ENCODE measurements at places on chromosomes 5 and 9.

DNA sequence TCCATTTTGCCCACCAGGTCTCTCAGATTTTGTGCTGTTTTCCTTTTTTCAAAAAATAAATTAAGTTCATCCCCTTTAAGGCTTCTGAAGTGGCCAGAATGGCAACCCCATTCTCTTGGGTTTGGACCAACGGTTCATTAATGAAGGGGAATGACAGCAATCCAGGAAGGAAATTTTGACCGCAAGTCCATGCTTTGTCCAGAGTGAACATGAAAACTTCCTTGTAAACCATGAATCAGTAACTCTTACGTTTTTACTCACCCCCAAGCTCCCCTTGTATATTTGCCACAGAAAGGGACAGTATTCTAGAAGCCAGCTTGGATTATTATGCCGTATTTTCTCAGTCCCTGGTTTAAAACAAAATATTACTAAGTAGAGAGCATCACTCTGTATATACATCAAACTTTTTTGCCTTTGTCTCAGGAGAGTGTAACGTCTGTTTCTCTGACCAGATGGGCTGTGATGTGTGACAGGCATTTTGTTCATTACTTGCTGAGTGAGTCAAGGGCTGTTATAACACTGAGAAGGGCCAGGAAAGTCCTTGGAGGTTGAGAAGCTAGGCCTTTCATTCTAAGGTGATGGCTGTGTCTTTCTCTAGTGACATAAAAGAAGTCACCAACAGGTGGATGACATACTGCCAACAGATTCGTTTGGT is 148.2 kb downstream of the SMARCA2 start:
- no peak for DNase-seq

- no peak for DNase-seq
Measured at GRCh38 chr5:105730982-105731381, 1939.8 kb downstream of the EFNA5 start.

- no peak for DNase-seq
Measured at GRCh38 chr9:98081477-98082219, 25.1 kb downstream of the NANS start.

DNA sequence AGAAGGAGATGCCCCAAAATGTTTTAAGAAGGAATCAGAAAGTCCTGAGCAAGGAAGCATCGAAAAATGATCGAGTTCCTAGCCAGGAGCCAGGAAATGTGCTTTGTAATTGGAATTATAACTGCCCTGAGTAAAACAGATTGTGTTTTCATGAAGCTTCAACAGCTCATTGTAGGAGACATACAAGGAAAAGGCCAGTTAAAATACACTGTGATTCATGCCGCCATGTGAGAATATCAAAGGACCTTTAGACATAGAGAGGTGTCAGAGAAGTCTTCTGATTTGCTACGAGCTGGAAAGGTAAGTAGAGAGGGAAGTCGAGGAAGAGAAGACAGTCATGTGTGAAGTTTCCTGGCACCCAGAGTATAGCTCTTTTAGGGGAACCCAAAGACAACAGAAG is 60.9 kb downstream of the NR3C1 start:
- no peak for DNase-seq

DNA sequence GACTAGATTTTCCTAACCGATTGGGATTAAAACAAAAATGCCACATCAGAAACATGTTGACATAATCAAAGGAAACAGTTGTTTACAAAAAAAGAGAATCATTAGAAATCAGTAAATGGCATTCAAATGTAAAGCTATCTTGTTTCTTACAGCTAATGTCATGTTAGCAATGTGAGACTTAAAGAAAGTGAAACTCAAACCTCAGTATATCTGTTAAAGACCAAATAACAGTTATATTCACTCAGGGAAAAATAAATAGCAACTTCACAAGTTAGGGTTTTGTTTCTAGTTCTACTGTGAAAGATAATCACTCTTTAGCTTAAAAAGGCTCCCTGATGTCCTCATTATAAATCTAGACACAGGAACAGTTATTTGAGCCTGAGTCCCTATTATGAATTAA is 189.3 kb upstream of the EFNA5 start:
- no peak for DNase-seq

DNA sequence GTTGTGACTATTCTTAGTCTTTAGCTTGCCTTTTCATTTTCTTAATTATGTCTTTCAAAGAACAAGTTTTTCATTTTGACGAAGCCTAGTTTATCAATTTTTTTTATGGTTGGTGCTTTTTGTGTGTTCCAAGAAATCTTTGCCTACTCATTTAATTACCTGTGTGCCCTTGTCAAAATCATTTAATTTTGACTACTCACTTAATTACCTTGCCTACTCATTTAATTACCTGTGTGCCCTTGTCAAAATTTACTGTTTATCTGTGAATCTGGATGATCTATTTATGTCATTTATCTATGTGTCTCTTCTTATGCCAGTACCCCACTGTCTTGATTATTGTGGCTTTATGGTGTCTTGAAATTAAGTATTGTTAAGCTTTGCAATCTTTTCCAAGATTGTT is 63.9 kb downstream of the MTAP start:
- DNase-seq = no peak

GRCh38 chr9:121577166-121577565 is 74.3 kb upstream of the DAB2IP start:
- no peak for DNase-seq

DNA sequence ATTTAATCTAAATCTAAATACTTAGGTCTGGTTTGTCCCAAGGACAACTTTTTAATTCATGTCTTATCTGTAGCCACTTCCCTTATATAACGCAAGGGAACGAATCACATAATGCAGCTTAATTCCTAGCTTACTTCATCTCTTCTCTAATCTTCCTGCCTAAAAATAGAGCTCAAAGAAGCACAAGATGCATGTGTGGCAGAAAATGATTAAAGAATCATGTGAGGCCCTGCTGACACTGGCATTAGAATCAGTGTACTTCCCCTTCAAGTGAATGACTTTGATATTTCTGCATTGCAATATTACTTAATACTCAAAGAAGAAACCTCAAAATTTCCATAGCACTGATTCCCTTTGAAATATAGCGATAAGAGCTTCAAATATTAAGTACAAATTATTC is 317.9 kb upstream of the FTMT start:
- no peak for DNase-seq

- DNase-seq = no peak
Measured at GRCh38 chr5:21173036-21173435, 1185.0 kb upstream of the CDH18 start.

GRCh38 chr5:142024771-142025304 is 12.0 kb upstream of the GNPDA1 start:
- DNase-seq = peak; percentile 26

All from pulmonary artery endothelial cell (primary cell).